ENCODE measurements at places on chromosomes 11 and 22. TPM values are rescaled to one million over a fixed set of nuclear protein-coding genes. Genes with fewer than 3 reads are reported as not detected.

DNA sequence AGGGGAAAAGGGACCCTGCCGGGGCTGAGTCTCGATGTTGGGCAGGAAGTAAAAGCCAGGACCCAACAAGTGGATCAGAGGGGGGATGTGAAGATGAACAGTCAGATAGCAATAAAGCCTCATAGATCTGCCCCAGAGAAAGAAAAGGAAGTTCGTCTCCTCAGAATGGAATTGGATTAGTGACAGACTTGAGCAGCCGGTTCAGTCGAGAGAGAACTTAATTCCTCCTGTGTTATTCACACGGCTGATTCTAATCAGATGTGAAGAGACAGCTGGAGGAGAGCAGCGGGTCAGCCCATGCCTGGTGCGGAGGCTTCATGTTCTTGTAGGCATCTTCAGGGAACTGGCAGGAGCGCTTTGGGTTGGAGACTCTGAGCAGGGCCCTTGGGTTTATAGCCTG lies 29.3 kb upstream of the CABP7 start:
- no peak for DNase-seq

The POU2AF2 gene
- not detected for polyA plus RNA-seq

DNA sequence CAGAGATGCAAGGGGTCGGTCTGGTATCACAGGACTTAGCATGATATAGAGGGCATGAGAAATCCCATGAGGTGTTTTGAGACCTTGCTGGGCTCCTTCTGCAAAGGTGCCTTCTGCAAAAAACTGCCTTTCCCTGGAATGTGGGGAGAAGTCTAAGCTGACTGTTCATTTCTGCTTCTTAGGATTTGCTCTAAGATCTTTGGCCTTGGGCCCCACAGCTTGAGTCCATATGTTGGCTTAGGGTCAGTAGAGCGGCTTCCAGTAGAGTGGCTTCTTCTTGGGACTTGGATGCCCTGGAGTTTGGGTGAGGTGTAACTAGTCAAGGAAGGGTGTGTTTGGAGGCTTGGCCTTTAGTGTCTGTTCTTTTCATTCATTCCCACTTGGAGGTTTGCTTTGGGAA lies 37.0 kb downstream of the AMPD3 start:
- DNase-seq, result no peak

- DNase-seq, result no peak
Measured at GRCh38 chr11:45796461-45796861, 8.5 kb upstream of the SLC35C1 start.

The HOATZ gene
- polyA plus RNA-seq, result not detected

- DNase-seq, result no peak
Measured at GRCh38 chr11:10155793-10156490, 138.1 kb downstream of the SBF2 start.

- DNase-seq, result no peak
Measured at GRCh38 chr11:95794086-95794485, 3.8 kb downstream of the CEP57 start.

- no peak for DNase-seq
Measured at GRCh38 chr11:35853971-35854370, 89.9 kb upstream of the LDLRAD3 start.

GRCh38 chr11:130206141-130206540 lies 46.6 kb downstream of the ST14 start:
- no peak for DNase-seq

Data from forelimb muscle (tissue), 1 donor.